ENCODE measurements at places on chromosomes 5 and 9. TPM values are rescaled to one million over a fixed set of nuclear protein-coding genes. Genes with fewer than 3 reads are reported as not detected.

Gene BHMT
- total RNA-seq, result 2.0 TPM

Gene TNFSF8
- total RNA-seq, result 4.1 TPM

Gene GCNT1
- 17.1 TPM for total RNA-seq

Gene CTNND2
- not detected for total RNA-seq

Gene OTP
- total RNA-seq, result not detected

Gene TLR4
- 94.5 TPM for total RNA-seq

Gene RRAGA
- 47.1 TPM for total RNA-seq

Gene NDUFS4
- 72.0 TPM for total RNA-seq

Gene PDE8B
- total RNA-seq, result 59.8 TPM

Gene PCDHA5
- 0.85 TPM for total RNA-seq

Gene PPP3R2
- total RNA-seq, result not detected

Gene SAPCD2
- total RNA-seq, result 0.92 TPM

Gene DDX4
- not detected for total RNA-seq

Gene IL13
- 2.8 TPM for total RNA-seq

Gene KCNMB1
- total RNA-seq, result 30.1 TPM

Gene SELENOP
- 302 TPM for total RNA-seq

Gene ACOT12
- total RNA-seq, result not detected

Gene ANKRD55
- total RNA-seq, result not detected

Gene ABLIM3
- 23.0 TPM for total RNA-seq

Gene SQSTM1
- total RNA-seq, result 469 TPM

Gene FAM151B
- 3.9 TPM for total RNA-seq

Gene ITGA2
- total RNA-seq, result 4.9 TPM

Gene SGTB
- total RNA-seq, result 24.3 TPM

Gene TRMO
- total RNA-seq, result 22.2 TPM

Gene MARCHF11
- total RNA-seq, result not detected

Gene NME5
- 3.8 TPM for total RNA-seq

Gene AIF1L
- 18.8 TPM for total RNA-seq

Gene PELO
- 28.8 TPM for total RNA-seq

All from thoracic aorta (tissue), 2 donors.